ENCODE measurements at places on chromosomes 12 and 14.

GRCh38 chr12:108788076-108788782 is 56.9 kb upstream of the CORO1C start:
- DNase-seq = no peak

GRCh38 chr12:95633732-95634465 is 82.6 kb upstream of the USP44 start:
- no peak for DNase-seq

DNA sequence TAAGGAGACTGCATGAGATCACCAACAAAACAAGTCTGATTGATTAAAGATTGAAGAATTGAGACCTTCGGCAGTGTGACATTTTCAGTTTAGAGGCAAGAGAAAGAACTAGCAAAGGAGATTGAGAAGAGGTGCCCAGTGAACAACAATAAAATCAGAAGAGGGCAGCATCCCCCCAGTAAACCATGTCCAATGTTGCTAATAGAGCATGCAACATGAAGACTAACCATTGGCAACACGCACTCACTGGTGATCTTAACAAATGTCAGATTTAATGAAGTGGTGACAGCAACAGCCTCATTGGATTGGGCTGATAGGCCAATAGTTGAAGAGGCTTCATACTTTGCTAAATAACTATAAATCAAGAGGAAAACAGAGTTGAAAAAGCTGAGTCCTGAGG is 20.7 kb upstream of the TAS2R14 start:
- DNase-seq = no peak

DNA sequence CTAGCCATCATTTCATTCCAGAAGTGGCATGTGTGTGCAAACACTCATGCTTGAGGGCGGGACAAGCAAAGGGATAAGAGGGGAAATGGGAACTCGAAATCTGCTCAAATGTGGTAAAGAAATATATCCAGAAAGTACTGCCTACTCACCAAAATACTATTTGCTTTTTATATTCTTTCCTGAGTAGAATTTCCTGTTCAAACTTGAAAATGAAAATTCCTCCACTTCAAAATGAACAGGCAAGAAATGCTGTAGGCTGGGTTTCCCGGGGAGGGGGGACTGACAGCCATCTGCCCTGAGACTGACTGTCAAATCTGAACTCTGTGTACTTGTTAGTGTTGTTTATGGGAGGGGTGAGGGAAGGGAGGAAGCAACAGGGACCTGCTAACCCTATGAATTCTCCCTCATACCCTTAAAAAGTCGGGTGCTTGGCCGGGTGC is 34.6 kb downstream of the NTF3 start:
- DNase-seq = no peak

DNA sequence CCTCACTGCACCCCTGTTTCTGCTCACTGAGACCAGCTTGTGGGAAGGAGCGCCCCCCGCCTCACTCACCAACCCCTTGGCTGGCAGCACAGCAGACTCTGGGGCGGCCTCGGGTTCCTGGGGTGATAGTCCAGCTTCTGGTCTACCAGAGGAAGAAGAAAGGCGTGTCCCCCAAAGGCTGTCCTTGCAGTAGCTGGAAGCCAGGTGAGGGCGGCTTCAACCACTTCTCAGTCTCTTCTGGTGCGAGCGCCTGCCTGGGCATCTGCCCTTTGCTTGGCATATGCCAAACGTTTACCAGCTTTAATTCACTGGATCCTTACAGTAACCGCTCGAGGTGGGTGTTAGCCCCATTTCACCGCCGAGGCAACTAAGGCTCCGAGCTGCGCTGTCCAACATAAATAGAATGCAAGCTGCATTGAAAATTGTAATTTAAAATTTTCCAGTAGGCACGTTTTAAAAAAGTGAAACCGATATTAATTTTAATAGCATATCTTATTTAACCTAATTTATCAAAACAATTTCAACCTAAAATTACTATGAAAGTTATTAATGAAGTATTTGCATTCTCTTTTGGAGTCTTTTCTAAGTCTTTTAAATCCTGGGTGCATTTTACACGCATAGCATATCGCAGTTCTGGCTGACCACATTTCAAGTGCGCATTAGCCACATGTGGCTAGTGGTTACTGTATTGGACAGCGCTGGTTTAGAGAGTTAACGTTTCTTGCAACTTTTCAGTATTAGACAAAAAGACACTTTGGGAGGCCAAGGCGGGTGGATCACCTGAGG is 872 bp downstream of the FAM177A1 start:
- peak; percentile 84 for DNase-seq

- DNase-seq = peak; percentile 93
Measured at GRCh38 chr12:6430124-6430989, 14.4 kb upstream of the CD27 start.

GRCh38 chr12:3308609-3309008 is 182.4 kb upstream of the PRMT8 start:
- no peak for DNase-seq

- no peak for DNase-seq
Measured at GRCh38 chr12:59111851-59112250, 191.5 kb upstream of the LRIG3 start.

GRCh38 chr12:105485321-105485910 is 154.9 kb downstream of the C12orf75 start:
- no peak for DNase-seq

- DNase-seq = no peak
Measured at GRCh38 chr14:39322807-39323206, 89.1 kb downstream of the MIA2 start.

- DNase-seq = no peak
Measured at GRCh38 chr14:94290197-94290596, 2.9 kb downstream of the SERPINA10 start.

GRCh38 chr14:36807727-36808126 is 146.1 kb downstream of the PAX9 start:
- no peak for DNase-seq

GRCh38 chr12:124566997-124567672 is at the start of gene NCOR2:
Gene NCOR2, minus strand, starts transcription at chr12:124567612. Its CDS starts 72,361 bp downstream, at chr12:124495251.
- no peak for DNase-seq

- no peak for DNase-seq
Measured at GRCh38 chr14:91888641-91889476, 21.5 kb upstream of the TC2N start.

- DNase-seq = no peak
Measured at GRCh38 chr12:4762773-4763172, 42.6 kb downstream of the GALNT8 start.

GRCh38 chr14:67270145-67270753 is 29.0 kb downstream of the PALS1 start:
- no peak for DNase-seq

GRCh38 chr14:103949131-103949790 is 6.9 kb upstream of the RD3L start:
- no peak for DNase-seq

- DNase-seq = no peak
Measured at GRCh38 chr14:101781240-101782061, 19.9 kb downstream of the PPP2R5C start.

DNA sequence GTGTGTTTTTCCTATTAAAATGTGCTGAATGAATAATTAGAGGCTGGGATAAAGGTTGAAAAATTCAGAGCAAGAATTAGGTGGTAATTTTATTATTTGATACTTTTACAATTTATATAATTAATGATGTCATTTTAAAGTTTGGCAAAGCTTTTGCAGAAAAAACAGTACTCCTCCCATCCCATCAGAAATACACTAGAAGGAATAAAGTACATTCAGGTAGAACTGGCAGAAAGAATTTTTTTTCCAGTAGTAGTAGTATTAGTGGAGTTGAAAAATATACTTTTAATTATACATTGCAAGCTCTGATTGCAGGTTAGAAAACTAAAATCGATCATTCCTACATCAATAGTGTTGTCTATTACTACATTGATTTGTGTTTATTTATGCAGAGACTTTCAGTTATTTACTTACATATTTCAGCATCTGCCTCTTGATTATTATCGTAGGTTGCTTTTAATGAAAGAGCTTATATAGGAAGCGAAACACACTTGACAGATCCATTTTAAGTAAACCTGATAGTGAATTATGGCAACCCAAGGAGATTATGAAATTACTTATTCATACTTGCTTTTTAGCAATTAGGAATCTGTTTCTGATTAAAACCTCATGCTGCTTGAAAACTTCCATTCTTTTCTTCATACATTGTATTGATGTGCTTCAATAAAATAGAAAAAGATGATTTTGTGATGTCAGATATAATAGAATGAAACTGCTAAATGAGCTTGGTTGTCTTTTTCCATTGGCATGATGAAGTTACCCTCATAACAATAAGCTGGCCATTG is 10.1 kb downstream of the FOXG1 start:
- DNase-seq = no peak

DNA sequence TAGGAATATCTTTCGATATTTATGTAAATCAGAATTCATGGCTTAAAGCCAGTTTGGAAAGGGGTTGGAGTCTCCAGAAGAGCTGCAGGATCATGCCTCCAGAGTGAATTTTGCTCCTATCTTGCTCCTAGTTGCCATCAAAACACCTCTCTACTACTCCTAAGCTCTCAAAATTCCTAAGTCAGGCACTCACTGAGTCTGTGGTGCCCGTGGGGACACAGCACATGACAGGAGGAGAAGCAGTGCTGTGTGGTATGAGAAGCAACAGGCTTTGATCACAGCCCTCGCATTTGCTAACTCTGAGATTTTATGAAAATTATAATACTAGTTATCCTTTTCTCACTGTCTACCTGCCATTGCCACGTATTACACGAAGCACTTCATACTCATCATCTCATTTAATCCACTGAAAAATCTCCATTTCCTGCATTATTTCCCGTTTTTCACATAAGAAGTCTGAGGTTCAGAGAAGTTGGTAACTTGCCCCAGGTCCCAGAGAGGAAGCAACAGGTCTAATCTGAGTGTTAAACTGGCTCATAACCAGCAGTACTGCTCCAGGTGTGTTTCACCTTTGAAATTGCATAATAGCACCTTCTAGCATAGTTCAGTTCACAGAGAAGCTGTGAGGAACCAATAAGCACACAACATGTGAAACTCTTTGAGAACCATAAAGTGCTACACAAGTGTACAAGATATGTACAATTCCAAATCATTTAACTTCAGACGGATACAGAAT is 33.1 kb upstream of the SLC35F4 start:
- no peak for DNase-seq

DNA sequence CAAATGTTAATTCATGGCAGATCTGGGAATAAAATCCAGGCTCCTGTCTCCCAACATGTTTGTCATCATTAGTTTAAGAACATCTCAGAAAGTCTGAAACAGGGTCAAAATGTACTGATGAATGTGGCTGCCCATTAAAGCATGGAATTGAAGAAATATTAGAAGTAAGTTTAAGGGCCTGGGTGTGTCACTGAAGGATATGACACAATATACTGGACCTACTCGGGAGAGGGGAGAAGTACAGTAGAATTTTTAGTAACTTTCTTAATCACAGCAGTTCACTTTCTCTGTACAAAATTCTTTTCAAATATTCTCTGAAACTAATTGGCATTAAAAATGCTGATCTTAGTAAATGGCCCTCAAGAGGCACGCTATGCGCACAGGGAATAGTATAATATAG is 185.5 kb downstream of the ETV6 start:
- DNase-seq = no peak

DNA sequence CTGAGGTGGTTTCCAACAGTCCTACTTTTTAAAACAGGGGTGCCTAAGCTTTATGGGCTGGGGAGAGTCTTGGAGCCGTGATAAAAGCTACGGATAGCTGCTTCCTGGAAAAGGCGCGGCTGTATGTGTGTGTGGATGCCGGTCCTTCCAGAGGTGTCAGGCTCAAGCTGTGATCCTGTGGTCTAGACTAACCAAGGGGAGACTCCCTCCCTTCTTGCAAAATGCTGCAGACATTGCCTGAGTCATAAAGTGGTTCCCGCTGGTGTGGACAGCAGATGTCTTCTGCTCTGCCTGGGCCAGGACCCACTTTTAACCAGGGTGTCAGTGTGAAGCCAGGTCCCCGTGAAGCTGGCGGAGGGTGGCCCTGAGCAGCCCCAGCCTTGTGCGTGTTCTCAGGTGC is 37.8 kb downstream of the CCDC92 start:
- no peak for DNase-seq

- DNase-seq = no peak
Measured at GRCh38 chr12:130357241-130357640, 19.6 kb downstream of the PIWIL1 start.

- DNase-seq = no peak
Measured at GRCh38 chr14:76872796-76873432, 46.7 kb downstream of the LRRC74A start.

GRCh38 chr14:25933731-25934130 is 664.1 kb downstream of the NOVA1 start:
- DNase-seq = no peak

DNA sequence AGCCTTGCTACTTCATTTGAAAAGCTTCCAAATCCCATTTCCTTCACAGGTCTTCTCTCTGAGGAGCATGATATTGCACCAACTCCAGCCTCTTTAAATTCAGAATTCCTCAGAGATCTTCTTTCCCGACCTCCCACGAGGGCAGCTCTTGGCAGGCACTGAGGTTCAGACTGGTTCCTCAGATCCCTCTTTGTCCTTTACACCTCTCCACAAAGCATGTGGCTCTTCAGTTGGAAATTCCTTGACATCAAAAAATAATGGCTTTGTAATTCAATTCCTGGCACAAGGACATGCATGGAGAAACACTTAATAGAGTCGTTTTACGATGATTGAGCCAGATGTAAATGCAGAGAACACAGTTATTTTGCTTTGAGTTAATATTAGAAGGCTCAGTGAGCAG is 63.2 kb upstream of the TMX1 start:
- DNase-seq = no peak

DNA sequence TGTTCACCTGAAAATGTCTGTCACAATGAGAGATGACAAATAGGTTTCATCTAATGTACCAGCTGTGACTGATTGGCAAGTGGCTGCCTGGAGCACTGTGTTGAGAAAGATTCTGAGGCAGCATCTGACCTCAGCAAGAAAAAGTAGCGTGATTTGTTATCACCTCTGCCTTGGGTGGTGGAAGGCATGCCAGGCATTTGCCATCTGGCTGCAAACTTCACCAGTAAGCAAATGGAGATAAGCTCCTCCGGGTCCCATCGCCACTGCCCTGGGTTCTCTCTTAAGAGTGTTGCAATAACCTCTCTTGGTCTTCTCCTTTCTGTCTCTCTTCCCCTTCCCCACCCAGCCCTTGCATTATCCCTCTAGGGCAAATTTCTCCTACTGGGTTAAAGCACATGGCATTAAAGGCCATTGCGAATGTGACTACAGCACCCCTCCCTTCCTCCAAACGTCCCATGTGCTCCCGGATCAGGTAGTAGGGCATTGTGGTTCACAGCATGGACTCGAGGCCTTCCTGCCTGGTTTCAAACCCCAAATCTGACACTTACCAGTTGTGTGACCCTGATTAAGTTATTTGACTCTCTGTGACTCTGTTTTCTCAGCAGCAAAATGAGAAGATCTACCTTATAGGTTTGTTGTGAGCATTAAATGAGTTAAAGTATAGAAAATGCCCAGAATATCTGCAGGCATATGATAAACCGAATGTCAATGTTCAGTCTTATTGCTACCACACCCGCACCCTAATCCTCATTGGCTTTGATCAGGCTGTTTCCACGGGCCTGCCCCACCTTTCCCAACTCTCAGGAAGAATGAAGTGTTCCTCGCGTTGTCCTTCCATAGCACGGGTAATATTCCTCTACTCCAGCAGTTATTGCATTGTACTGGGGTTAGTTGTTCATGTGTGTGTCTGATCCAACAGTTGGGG is 8.2 kb upstream of the LGALS3 start:
- peak; percentile 72 for DNase-seq

- no peak for DNase-seq
Measured at GRCh38 chr14:74062809-74063150, 21.5 kb downstream of the ALDH6A1 start.
